Stimulated activated CD4-positive, alpha-beta T cell treated with anti-CD3 and anti-CD28 coated beads, Interleukin-4, amount 100 ng/mL, for 1 hour (primary cell): ENCODE measurements at places on chromosomes 7 and 10.
A peak's percentile ranks its signal among the peaks of the same experiment; 100 is the strongest.

DNA sequence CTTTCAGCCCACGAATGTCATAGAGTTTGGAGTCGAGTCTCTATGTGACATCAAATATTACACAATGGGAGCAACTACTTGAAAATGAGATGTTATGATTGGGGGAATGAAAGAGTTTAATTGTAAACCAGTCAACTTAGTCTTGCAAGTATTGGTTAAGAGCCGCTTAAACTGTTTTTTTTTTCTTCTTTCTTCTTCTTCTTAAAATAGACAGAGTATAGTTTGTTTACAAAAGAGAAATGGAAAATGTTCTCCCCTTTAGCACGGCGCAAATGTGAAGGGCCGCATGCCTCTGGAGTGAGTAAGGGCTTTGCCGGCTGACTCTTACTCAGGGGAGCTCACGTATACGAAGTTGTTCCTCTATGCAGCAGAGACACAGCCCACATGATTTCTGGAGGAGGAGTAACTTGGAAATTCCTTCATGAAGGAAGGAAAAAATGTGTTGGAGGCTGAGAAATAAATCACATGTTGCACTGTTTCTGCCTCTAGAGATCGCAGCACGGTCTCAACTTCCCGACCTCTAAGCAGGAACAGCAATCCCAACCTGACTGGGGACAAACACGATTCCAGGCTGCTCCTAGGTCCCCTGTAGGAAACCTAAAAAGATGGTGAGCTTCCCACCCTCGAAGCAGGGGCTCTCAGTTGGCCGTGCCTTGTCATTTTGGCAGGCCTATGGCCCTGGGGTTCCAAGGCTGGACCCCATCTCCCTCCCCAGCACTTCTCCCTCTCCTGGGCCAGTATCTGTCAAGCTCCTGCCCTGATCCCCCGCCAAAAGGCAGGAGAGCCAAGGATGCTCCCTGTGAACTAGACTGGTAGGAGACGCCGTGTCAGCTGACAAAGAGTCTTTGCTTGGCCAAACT, 44.8 kb downstream of the MYOF start:
- no peak for DNase-seq

- peak; percentile 27 for DNase-seq
Measured at GRCh38 chr7:36784991-36785940, 61.0 kb upstream of the AOAH start.

DNA sequence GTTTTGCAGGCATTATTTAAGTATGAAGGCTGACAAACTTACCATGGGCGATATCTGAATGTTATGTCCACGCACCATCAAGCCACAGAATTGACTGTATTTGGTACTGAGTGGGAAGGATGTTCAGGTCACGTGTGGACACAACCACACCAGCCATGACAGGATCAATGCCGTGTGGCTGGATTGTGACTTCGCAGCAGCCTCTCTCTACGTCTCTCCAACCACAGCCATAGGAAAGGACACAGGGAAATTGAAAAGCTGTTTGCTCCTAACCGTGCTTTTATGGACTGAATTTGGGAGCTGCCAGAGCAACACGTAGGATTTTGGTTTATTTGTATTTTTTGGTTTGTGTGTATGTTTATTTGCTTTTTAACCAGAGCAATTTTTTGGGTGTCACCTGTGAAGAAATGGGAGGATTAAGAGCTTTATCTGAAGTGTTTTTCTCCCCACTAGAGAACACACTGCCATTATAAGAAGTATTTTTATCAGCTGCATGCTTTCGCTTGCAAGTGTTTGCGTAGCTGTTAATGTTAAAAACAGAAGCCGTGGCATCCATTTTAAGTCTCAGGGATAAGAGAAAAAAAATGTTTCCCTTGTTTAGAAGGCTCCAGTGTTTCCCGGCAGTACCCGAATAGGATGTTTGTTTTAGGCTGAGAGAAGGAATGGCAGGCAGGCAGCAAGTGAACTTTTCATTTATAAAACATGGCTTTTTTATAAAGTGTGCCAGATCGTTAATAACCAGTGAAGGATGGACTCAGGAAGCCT, 401.1 kb upstream of the NFE2L3 start:
- DNase-seq, result no peak

GRCh38 chr10:30748152-30748973, 118.8 kb upstream of the LYZL2 start:
- DNase-seq, result no peak

- DNase-seq, result no peak
Measured at GRCh38 chr7:127766831-127767459, 115.0 kb downstream of the SND1 start.

GRCh38 chr7:17939211-17939605, 1.1 kb downstream of the SNX13 start:
- no peak for DNase-seq

DNA sequence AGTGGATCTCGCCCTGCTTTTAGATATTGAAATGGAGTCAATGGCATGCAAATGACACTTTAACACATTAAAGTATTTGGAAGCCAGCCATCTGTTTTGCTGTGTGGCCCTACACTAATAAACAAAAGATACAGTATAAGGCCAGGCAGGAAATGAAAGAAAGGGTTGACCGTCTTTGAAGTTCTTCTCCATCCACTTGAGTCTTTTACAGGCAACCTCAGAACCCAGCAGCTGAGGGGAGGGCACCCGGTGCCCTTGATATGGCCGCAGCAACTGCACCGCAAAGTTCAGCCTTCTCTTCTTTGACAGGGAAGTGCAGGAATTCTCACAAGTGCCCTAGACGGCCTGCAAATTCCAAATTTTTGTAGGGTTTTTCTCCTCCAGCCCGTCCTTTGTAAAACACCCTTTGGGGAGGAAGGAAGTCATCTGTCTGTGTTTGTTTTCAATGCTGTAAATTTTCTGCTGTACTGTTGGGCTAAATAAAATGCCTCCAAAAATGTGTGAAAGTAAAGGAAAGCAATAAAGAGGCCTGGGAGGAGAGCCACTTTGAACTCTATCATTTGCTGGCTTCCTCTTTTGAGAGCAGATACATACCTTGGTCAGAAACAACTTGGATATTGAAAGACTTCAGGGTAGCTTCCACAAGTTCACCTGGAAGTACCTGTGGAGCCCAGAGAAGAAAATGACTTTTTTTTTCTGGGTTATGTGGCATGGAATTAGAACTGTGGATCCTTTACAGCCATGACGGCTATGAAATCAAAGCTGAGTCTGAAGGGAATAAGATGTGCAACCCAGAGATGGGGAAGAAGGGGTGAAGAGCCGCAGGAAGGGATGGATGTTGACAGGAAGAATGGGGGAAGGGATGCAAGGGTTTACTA, 3.6 kb downstream of the HOXA1 start:
- DNase-seq, result no peak

GRCh38 chr7:148720472-148720871, 21.8 kb downstream of the CUL1 start:
- DNase-seq, result no peak

DNA sequence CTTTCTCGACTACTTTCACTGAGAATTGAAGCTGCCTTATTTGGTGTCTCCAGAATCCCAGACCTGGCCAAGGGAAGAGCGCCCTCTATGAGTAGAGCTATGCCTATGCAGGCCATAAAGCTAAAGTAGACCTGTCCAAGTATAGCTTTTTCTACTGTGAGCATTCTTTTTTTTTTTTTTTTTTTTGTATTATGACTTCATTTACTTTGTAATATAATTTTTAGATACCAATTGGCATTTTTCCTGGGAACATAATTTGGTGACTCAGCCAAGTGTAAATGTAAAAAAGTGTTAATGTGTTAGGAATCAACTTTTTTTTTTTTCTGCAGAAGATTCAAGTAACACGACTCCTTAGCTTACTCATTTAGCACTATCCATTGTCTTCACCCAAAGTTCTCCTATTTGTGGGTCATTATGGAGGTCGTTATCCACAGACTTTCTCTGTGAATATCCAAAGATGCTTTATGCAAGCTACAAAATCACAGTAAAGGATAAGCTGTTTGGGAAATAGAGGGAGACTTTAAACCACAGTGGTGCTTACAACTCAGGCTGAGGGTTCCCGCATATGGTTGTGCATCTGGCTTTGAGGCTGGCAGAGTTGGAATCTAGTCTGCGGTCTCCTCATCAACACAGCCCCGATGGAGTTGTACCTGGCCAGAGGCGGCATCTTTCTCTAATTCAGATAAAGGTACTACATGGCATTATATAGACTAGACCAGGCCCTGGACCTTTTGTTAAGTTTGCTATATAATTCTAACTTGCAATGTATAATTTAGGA, 1040.2 kb upstream of the SORCS1 start:
- no peak for DNase-seq

DNA sequence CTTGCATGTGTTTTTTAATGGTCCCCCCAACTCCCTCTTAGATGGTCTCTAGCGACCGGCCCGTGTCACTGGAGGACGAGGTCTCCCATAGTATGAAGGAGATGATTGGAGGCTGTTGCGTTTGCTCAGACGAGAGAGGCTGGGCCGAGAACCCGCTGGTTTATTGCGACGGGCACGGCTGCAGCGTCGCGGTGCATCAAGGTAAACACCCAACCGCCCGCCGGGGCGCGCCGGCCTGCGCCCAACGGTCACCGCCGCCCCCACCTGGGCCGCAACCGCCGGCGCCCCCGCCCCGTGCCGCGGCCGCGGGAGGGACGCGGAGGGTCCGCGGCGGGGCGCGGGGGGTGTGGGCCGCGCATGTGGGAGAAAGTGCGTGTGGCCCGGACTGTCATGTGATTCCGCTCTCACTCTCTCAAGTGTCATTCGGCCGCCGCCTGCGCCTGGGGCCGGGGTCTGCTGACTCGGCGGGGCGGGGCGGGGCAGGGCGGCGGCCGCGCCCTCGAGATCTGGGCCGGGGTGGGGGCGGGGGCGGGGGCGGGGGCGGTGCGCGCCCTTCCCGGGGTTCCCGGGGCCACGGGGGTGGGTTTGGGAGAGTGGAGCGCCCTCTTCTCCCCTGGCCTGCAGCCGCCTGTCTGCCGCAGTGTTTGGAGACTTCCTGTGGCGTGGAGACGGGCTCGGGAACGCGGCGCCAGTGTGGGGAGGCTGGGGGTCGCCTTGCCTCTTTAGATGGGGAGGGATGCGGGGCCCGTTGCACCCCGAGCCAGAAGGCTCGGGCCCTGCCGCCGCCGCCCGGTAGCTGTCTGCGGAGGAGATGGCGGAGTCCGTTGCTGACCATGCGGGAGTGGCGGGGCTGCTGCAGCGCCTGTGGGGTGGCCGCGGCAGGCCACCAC, 817 bp downstream of the MLLT10 start:
- peak; percentile 52 for DNase-seq

DNA sequence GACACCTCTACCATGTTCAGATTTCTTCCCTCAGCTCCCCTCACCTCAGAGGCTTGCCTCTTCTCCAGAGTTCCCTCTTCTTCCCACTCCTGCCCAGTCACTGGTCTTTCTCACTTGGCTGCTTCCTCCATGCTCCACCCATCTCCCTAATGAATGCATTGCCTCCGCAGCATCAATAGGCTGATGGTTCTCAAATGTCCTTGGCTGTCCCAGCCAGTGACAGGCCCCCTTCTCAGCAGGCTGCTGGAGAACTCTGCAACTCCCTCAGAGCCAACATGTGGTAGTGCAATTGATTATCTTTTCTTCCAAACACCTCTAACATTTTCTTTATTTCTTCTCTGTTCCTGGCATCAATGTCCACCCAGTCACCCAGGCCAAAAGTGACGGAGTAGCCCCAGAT, 218.2 kb downstream of the RELN start:
- no peak for DNase-seq
